Fibroblast of the conjunctiva (primary cell): ENCODE measurements at places on chromosomes 12 and 14.

DNA sequence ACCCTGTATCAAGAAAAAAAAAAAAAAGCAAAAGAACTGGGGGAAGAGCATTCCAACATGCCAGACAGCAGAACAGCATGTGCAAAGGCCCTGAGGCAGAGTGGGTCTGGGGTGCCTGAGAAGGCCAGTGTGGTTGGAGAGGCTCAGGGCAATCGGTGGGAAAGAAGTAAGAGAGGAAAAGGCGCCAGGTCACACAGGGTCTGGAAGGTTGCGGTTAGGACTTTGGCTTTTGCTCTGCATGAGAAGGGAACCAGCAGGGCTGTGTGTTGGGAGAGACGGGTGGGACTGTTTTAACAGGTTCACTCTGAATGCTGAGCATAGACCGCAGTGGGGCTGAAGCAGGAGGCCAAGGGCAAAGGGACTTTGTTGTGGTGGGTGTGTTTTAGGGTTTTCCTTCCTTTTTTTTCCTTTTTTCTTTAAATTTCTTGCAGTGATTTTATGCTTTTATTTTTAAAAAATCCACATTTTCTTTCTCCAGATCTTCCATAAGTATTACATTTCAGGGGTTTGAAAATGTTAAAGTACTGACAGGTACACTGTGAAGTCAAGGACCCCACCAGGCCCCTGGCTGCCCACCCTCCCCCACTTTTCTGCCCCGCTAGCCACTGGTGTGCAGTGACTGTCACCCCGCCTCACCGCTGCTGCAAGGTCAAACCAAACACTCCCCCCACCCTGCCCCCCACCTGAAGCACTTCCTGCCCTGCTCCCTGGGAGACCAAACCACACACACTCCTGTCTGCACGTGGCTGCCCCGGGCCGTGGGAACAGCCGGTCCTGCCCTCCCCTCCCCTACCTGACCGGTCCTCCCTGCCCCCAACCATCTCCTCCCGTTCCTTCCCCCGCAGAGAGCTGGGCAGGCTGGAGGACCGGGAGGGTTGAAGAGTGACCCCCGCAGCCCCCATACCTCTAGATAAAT lies 30.0 kb downstream of the DTX1 start:
- DNase-seq = no peak

GRCh38 chr12:8698132-8698851 lies 501 bp downstream of the RIMKLB start:
- no peak for DNase-seq

- no peak for DNase-seq
Observed at GRCh38 chr12:69991690-69992288, 166.8 kb downstream of the MYRFL start.

DNA sequence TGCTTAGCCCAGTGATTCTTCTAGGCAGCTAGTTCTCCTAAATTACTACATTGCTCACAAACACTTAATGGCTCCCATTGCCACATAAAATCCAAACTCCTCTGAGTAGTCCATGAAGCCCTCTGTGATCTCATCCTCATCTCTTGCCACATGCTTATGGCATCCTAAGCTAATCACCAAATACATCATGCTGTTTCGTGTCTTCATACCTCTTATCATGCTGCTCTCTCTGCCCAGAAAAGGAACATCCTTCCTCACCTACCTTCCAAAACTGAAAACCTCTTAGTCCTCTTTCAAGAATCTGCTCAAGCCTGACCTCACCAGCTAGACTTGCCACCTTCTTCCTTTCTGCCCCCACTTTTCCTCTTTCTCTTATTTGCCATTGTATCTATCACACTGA lies 108.5 kb downstream of the DUSP6 start:
- DNase-seq = no peak

- no peak for DNase-seq
Observed at GRCh38 chr14:75297411-75298040, 18.9 kb downstream of the FOS start.

- no peak for DNase-seq
Observed at GRCh38 chr14:95065411-95065810, 91.9 kb downstream of the DICER1 start.

DNA sequence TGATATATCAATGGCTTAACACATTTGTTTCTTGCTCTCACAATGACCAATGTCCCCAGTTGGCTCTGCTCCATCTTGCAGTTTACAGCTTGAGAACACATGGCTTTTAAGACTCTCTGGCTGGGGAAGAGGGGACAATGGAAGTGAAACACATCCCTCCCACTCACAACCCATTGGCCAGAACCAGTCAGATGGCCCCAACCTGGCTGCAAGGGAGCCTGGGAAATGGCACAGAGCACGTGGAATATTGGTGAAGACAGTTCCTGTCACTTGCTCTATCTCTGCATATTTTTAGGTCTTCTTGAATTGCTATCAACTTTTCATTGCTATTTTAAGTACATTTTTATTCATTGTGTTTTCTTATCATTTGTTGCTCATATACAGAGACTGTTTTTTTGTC lies 345.4 kb downstream of the MED13L start:
- DNase-seq = no peak

GRCh38 chr14:91419044-91419397 lies 1.4 kb upstream of the CCDC88C start:
- no peak for DNase-seq

GRCh38 chr14:90503582-90503981 lies 106.8 kb downstream of the CALM1 start:
- DNase-seq = no peak

DNA sequence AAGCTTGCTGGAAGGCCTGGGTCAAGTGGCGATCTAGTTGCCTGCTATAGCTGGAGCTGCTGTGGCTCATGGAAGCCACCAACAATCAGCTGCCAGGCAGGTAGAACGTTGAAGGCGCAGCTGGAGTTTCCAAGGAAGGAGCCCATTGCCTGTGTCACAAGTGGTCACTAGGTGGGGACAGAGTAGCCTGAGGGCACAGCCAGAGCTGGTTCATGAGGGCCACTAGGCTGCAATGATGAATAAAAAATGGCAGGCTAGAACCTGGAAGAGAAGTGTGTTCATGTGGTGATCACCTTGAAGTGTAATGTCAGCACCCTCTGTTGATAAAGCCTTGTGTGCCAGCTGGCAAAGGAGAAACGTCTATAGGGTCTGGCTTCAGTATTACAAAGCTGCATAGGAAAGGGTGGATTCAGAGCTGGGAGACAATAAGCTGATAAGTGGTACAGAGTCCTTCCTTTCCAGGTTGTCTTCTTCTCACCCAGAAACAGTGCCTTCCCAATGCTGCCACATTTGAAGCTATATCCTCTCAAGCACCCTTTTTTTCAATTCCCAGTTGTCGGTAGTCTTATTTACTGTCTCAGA lies 165.8 kb downstream of the EMP1 start:
- DNase-seq = peak; percentile 13

DNA sequence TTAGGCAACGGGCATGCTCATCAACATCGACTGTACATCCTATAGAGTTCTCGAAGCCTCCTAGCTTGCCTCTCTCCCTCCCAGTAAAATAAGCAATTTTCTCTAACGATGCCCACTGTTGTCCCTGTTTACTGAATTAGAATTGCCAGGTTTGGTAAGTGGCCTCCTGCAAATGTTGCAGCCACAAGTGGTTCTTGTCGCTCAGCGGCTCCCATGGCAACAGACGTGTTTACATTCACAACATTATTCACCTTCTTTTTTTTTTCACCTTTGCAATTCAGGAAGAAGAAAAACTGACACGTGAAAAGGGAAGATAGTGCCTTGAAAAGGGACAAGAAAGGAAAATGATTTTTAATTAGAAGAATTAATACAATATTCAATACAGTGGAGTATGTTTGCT lies 100.9 kb upstream of the PKP2 start:
- DNase-seq = no peak

GRCh38 chr14:89131004-89131750 lies 285.9 kb downstream of the FOXN3 start:
- DNase-seq = peak; percentile 23

DNA sequence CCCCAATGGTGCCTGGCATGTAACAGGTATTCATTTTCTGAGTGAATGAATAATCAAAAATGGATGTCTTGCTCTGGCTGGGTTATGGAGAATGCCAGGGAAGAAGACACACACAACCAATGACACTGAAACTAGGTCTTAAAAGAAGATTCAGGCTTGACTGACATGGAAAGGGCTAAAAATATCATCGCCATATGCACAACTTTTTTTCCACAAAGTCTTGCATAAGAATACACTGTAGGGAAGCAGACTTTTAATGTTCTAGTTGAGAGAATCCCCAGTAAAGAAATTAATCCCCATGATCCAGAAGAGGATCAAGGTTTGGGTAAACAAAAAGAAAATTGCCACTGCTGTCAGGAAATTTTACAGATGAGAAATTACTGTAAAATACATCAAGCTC lies 116.4 kb downstream of the SLC2A13 start:
- no peak for DNase-seq

DNA sequence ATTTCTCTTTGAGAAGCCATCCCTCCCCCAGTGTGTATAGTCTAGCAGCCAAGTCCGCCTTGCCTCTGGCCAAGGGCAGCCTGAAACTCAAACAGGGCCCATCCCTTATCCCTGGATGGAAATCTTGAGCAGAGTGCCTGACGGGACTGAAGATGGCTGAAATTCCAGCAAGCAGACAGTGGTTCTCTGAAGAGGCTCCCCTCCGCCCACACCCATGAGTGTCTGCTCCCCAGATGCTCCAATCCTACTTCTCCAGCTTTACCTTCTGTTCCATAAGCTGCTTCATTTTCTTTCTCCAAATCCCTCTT lies 396.2 kb downstream of the NUAK1 start:
- DNase-seq = no peak

GRCh38 chr14:50335389-50335788 lies 23.3 kb downstream of the DMAC2L start:
- no peak for DNase-seq

DNA sequence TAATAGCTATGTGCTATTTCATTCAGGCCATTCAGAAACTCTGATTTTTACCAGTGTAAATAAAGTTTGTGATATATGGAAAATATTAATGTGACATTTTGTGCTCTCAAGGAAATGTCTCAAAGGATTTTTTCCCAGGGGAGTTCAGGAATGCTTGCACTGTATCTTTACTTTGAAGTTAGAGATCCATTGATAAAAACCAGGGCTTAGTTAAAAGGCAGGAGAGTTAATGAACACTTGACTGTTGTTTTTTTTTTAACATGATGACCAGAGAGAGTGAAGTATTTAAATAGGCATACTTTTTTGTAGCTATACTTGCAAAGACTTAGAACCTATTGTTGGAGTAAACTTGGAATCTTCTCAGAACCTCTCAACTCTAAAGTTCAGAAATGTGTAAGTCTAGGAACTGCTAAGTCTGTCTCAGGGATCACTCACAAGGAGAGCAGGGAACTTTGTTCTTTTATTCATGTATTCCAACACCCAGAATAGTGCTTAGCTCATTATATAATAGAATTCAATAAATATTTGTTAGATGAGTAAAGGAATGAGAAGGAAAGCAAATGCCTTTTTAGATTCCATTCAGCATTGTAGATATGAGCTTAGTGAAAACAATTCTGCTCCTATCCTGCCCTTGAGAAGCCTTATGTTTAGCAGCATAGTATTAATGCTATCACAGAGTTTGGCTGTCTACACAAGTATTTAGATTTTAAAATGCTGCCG lies 117.5 kb downstream of the DAAM1 start:
- peak; percentile 24 for DNase-seq

DNA sequence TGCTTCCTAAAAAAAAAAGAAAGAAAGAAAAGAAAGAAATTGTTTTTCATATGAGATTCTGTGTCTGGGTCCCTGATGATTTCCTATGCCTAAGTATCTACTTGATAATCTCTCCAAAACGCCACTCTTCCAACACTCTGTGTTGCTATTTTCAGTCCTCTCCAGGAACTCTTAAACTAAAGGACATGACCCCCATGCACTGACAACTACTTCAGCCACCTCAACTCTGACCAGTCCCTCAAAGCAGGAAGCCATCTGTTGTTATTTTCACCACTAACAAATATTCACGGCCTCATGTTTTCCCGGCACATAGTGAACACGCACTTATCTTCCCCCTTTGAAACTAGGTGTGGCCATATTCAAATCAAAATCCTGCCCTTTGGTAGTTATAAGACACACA lies 259.3 kb downstream of the PPFIA2 start:
- no peak for DNase-seq

GRCh38 chr12:39628836-39629235 lies 9.2 kb upstream of the ABCD2 start:
- no peak for DNase-seq

DNA sequence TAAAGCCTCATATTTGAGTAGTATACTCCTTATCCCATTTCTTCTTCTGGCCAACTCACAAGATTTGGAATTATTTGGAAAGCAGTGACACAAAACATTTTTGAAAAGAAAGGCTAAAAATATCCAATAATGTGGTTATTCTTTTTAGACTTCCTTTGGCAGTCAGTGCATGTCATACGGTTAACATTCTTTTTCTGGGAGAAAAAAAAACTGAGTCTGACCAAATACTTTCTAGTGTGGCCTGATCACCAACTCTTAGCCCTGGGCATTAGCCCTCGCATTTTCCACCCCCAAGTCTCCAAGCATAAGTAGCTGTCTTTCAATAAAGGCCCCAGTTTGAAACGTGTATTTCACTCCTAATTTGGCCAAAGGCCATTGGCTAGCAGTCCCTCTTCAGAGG lies 5.9 kb downstream of the RASSF3 start:
- DNase-seq = no peak

GRCh38 chr14:34237677-34238076 lies 224.4 kb downstream of the SPTSSA start:
- DNase-seq = no peak

- no peak for DNase-seq
Observed at GRCh38 chr12:29713729-29714128, 70.0 kb downstream of the TMTC1 start.

DNA sequence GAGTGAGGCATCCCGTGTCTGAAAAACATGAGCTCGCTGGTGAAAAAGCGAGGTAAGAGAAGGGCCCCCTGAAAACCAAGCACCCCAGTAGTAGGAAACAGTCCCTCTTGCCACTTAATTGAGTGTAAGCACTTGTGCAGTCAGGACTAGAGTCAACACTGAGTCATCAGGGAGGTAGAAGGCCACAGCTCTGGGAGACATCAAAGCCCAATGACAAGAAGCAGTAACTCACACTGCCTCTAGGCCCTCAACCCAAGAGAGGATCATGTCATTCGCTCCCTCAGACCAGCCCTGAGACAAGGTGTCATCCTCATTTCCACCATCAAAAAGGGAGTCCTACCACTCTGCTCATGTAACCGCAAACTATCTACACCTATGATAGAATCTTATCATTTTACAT lies 17.8 kb downstream of the POMT2 start:
- no peak for DNase-seq

DNA sequence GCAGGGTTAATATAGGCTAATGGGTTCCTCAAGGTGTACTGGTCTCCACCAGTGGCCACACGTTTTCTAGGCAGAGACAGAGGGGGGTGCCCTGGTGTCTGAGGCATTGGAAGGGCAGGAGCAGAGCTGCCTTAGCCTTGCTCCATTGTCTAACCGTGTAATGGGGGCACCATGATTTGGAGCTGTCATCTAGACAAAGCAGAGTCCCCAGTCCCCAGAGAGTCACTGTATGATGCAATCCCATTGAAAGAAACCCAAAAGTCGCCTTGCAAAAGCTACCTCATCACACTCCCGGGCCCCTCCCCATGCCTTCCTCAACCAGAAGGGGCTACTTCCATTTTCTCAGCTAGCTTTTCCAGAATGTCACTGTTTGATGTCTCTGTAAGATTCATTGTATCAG lies 487.1 kb downstream of the AACS start:
- DNase-seq = no peak
